AG10803 (cell line): ENCODE measurements at places on chromosomes 16 and 17.
A peak's percentile ranks its signal among the peaks of the same experiment; 100 is the strongest.

DNA sequence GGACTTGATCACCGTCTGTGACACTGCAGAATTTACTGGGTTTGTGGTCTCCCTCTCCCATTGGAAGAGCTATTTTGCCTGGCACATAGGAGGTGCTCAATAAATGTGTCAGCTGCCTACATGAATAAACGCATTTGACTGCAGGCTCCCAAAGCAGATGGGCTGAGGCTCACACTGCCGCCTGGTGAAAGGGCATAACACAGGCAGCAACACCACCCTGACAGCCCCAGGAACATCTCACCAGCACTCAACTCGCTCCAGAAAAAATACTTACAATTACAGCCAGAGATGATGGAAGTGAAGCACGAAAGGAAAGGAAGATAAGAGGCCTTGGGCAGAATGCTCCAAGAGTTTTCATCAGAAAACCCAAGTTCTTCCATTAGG, 73.9 kb downstream of the RPH3AL start:
- DNase-seq, result no peak

GRCh38 chr16:79651363-79651762, 50.8 kb upstream of the MAF start:
- DNase-seq, result peak; percentile 29

GRCh38 chr17:34584805-34585416, 5.5 kb downstream of the TMEM132E start:
- peak; percentile 13 for DNase-seq

DNA sequence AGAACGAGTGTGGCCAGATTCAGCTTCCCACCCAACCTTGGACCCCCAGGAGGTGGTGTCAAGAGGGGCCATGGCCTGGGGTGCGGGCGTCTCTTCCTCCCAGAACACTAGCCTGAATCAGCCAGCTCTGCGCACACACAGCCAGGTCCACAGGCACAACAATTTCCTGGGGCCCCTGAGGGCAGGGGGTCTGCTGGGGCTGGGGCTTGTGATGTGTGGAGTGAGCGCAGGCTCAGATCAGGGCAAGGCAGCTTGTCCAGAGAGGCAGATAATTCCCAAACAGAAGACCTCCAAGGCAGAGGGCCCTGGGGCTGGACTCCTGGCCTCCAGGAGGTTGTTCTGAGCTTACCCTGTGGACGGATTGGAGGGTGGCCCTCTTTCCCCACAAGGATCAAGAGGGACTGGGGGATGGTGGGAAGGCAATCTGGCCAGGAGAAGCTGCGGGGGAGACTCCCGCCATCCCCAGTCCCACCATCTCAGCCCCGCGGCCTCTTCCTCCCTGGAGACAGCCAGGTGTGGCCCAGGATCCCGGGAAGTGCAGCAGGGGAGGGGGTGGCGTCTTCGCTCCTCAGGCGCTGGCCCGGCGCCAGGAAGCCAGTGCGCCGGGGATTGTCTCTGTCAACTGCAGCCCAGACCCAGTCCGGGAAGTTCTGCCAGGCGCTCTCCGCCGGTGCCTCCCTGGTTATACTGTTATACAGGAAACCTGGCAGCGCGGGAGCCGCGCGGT, 52.0 kb upstream of the AMZ2 start:
- DNase-seq, result no peak

DNA sequence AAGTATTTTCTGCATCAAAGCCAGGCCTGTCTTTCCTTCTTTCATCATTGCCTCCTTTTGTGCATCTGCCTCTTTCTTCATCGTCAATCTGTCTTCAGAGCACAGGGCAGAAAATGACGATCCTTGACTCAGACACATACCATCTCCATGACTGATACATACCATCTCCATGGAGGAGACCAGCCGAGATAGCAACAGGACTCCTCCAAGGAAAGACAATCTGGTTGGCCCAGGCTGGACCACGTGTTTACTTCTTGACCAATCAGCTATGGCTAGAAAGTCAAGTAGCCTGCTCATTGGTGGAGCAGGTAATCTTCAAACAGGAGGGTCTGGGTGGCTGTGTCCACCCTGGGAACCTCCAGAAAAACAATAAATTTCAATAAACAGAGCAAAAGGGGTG, 164.6 kb downstream of the CPPED1 start:
- DNase-seq, result peak; percentile 79

DNA sequence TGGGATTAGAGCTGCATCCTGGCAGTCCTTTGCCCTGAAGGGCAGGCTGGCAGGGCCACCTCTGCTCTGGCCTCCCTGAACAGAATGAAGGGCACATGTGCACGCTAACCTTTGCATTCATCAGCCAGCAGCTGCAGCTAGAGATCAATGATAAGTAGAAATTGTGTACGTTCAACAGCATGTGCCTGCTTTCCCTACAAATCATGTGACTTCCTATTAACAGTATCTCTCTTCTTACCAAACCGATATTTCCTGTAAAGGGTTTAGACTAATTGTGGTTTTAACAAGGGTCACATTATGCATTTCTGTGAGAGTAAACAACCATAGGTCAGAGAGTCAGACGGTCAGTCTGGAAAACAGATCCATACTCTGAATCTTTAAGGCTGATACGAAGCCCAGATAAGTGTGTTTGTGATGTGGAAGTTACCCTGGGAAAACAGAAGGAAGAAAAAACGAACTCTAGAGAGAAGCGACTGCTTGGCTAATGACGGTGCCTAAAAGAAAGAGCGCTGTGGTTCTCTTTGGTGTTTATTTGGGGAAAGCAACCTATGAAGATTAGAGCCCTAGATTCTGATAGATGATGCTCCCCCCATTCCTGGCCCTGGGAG, 219.4 kb downstream of the MAF start:
- no peak for DNase-seq
